ENCODE measurements at places on chromosomes 12 and 14.
A peak's percentile ranks its signal among the peaks of the same experiment; 100 is the strongest.

DNA sequence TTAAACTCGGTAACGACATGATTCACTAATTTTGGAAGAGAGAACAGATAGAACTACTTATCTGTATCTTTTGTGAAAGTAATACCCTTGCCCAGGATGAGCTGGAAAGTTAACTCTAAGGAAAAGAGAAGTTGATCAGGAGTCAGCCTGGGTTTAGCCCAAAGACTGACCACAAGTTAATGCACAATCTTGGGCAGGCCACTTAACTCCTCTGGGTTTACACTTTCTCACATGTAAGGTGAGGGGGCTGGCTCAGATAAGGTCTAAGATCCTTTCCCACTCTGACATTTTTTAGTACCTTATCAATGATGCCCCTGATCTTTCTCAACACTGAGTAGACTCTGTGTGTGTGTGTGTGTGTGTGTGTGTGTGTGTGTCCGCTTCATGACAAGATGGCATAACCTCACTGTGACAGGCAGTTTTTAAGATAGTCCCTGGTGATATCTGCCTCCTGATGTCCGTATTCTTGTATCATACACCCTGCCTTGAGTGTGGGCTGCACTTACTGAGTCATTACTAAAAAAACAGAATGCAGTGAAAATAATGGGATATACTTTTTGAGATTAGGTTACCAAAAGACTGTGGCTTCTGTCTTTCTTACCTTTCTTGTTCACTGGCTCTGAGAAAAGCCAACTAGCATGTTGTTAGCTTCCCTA lies 56.2 kb upstream of the CCDC198 start:
- no peak for DNase-seq

- DNase-seq: no peak
These were observed 51.0 kb upstream of the STK38L start for GRCh38 chr12:27193106-27193505.

GRCh38 chr14:49017447-49017846 lies 568.7 kb downstream of the RPS29 start:
- no peak for DNase-seq

- DNase-seq: peak; percentile 13
These were observed 551 bp downstream of the RAP1B start for GRCh38 chr12:68611094-68611805.

DNA sequence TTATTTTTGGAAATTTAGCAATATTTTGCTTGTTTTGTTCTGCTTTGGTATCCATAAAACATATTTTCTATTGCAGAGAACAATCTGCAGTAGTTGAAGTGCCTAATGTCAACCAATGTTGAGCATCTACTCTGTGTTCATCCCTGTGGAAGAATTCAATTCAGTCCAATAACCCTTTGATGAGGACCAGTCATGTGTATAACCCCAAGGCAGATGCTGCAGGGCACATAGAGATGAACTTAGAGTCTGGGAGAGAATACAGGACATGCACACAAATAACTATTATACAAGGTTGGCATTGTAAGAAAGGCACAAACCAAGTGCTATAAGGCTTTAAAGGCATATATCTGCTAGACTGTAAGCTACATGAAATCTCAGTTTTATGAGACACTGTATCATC lies 304.7 kb downstream of the LRIG3 start:
- DNase-seq: no peak

DNA sequence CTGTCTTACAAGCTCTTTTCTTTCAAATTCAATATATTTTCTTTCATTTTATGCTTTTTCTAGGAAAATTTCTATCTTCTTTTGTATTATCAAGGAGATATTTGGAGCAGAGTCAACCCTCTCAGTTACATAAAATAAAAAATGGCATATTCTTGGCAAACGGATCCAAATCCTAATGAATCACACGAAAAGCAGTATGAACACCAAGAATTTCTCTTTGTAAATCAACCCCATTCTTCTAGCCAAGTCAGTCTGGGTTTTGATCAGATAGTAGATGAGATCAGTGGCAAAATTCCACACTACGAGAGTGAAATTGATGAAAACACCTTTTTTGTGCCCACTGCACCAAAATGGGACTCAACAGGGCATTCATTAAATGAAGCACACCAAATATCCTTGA lies 20.6 kb downstream of the PIK3C2G start:
- no peak for DNase-seq

GRCh38 chr12:72264548-72265175 lies 7.5 kb upstream of the TRHDE start:
- DNase-seq: no peak

DNA sequence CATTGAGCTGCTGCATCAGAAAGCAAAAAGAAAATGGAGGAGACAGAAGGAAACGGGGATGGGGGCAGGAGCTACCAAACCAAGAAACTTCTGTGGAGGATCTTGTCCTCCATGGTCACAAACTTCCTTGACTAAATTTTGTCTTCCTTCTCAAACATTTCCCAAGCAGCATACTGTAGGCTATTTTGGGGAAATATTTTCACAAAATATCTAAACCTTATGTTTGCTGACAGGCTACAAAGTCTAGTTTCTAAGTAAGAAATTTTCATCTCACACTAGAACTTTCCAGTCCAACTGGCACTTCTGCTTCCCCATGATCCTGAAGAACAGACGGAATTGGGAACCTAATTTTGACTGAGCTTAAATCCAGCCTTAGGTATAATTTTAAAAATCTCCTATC lies 552.0 kb downstream of the SNAPC1 start:
- DNase-seq: no peak

DNA sequence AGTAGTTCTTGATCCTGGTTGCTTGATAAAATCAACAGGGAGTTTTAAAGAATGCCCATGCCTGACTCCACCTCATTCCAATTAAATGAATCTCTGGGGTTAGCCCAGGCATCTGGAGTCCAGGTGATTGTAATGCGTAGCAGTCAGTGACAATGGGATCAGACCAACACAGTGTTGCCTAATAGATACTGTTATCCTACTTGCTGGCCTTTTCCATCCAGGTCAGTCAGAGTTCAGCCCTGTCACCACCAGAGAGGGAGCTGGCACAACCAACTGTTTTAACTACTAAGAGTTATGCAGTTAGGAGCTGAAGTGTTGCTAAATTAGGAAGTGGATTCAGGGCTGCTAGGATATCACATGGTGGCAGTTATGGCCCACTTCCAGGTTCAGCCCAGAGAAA lies 107.1 kb downstream of the GPR135 start:
- no peak for DNase-seq

- no peak for DNase-seq
These were observed 122.5 kb upstream of the COCH start for GRCh38 chr14:30751646-30752416.

- no peak for DNase-seq
These were observed 6.6 kb downstream of the APPL2 start for GRCh38 chr12:105229371-105229770.

DNA sequence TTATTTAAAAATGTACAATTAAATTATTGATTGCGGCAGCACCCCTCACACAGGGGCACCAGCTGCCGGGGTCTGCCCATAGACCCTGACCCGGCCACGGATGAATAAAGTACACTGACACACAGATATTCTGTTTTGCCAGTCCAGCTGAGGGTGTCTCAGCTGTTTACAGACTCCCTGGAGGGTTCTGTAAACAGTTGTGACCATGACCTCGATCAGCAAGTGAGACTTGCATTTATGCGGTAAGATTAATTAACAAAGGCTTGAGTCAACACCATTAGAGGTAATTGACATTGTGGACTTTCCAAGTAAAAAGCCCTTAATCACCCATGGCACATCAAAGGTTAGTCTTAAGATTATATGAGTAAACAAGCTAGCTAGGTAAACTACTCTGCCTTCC lies 94.3 kb downstream of the FUT8 start:
- DNase-seq: no peak

GRCh38 chr12:112167718-112168525 lies 42.6 kb downstream of the TRAFD1 start:
- no peak for DNase-seq

GRCh38 chr12:96828169-96828789 lies 78.8 kb upstream of the NEDD1 start:
- DNase-seq: no peak

DNA sequence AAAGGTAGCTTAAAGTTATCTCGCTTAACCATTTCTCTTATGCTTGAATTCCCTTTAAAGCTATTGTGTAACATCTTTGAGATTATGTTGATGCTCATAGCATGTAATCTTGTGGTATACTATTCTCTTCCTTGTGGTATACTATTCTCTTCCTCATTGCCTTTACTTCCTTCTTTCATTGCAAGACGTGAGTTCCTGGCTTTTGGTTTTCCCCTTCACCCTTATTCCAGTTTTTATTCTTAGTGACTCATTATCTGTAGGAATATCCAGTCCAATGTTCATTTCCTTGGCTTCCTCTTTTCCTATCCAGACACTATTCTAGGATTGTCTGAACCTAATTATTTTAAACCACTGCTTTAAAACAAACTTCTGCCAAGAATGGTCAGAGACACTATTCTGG lies 564.0 kb downstream of the CCER1 start:
- DNase-seq: no peak

GRCh38 chr14:102760496-102761193 lies 16.6 kb upstream of the TRAF3 start:
- no peak for DNase-seq

DNA sequence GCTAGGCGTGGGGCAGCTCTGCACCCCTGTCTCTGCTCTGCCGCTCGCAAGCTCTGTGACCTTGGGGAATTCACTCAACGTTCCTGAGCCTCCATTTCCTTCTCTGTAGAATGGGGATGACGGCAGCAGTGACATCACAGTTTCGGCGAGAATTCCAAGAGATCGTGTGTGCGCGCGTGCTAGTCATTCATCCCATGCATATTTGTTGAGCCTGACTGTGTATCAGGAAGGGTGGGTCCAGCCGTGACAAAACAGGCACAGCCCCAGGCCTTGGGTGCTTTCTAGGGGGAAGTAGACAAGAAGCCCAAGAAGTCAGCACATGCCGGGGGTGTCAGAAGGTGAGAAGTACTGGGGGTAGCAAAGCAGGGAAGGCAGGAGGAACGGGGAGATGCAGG lies 145.6 kb upstream of the NCOR2 start:
- DNase-seq: no peak

GRCh38 chr12:130873825-130874224 lies 2.0 kb downstream of the RAN start:
- DNase-seq: no peak

Measured in T1000 (cell line).